ENCODE measurements at places on chromosomes 2 and 18.

DNA sequence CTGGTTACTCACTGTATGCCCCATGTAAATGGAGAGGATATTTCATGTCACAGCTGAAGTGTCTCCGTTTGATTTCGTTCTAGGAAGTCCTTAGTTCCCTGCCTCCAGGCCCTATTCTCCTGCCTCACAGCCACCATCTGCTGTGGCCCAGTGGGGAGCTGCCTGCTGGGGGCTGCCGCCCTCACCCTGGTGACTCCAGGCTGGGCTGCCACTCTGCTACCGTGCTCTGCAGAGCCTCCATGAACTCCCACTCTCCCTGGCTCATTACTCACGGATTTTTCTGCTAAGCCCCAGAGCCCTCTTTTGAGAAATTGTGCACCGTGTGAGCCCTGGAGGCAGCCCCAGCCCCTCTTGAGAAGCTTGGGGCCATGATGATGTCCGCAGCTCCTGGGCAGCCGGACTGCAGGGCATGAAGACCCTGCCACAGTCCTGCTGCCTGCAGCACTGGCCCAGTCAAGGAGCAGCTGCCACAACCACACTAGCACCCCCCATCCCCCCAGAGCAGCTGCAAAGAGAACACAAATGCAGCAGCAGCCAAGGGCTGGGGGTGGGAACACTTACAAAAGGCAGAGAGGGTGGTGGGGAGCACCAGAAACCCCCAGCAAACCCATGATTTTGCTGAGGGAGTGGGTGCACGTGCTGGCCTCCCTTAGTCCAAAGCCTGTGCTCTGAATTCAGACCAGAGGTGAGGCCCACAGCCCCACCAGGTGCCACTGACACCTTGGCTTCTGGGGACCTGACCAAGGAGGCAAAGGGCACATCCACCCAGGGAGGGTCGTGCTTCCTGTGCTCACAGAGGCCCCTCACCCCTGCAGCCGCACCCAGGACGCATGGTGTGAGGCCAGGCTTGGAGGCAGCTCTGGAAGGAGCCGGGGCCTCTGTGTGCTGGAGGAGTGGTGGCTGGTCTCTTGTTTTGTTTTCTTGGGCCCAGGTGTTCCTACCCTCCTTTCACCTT is 270.2 kb upstream of the RAB6C start:
- no peak for DNase-seq

- peak; percentile 86 for DNase-seq
These were observed 53.6 kb downstream of the CDK15 start for GRCh38 chr2:201859949-201860348.

DNA sequence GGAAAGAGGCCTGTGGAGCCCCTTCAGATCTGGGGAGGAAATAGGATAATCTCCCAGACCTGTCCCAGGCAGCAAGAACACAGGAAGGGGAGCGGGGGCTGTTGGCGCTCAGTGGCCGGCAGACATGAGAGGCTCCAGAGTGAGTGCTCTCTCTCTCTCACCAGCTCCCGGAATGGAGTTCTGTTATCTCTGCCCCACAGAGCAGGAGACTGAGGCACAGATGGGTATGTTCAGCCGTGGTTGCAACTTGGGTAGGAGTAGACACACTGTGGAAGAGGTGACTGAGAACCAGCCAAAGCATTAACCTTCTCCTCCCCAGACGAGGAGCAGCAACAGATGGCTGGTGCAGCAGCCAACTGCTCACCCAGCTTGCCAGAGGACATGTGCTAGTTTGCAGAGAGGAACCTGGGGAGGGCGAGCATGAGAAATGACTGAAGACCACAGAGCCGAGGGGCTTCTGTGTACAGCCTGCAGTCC is 82.0 kb downstream of the NRP2 start:
- no peak for DNase-seq

DNA sequence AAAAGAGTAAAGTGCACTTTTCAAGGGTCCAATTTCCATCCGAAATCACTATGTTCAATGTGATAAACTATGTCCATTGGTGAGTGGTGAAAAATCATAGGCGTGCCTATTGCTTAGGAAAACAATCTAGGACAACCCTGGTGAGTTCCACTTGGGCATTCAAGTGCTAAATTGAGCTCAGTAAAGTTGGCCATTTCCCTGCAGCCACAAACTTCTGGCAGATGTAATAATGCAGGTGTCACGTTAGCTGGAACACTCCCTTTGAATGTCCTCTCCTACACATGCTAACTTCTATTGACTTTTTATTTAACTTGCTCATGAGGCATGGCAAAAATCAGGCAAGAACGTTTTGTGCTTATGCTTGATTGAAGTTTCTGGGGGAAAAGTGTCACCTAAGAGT is 67.1 kb downstream of the CPS1 start:
- no peak for DNase-seq

DNA sequence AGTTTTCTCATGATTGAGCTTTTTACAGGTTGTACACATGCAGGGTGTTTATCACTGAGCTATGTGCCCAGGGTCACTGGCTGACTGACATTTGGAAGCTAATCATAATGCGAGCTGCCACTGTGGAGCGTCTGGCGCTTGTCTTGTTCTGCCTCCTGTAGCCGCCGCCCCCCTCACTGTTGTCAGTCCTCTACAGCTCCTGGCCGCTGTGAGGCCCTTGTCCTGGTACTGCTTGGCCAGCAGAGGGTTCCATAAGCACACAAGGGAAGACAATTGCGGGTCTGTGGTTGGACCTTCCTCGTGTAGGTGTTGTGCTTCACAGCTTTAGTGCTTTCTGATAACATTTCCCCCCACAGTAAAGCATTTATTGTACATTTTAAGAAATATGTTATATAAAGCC is 105.6 kb upstream of the LDLRAD4 start:
- peak; percentile 66 for DNase-seq

DNA sequence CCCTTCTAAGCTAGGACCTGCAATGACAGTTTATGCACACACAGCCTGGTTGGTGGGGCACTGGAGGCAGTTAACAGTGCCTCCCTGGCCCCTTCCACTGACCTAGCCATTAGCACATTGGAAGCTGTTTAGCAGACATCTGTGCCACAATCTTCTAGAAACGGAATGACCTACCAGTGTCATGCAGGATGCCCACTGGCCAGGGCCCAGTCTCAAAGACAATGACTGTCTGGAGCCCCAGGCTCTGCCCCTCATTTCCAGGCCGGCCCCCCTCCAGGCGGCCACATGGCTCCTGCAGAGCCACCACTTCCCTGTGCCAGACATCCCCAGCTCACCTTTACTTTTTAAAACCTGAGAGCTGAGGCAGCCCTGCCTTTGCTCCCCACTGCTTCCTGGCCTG is 123.5 kb upstream of the CAPN13 start:
- DNase-seq = no peak

- DNase-seq = peak; percentile 9
These were observed 23.2 kb upstream of the IMP4 start for GRCh38 chr2:130319536-130319935.

- no peak for DNase-seq
These were observed 21.0 kb upstream of the CTLA4 start for GRCh38 chr2:203846490-203847105.

DNA sequence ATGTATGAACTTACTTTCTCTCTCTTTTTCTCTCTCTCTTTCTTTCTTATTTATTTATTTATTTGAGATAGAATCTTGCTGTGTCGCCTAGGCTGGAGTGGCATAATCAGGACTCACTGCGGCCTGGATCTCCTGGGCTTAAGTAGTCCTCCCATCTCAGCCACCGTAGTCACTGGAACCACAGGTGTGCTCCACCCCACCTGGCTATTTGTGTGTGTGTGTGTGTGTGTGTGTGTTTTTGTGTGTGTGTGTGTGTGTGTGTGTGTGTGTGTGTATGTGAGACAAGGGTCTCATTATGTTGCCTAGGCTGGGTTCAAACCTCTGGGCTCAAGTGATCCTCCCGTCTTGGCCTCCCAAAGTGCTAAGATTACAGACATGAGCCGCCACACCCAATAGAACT is 64.3 kb downstream of the KIAA1328 start:
- no peak for DNase-seq

GRCh38 chr2:41698678-41699422 is 349.0 kb upstream of the PKDCC start:
- DNase-seq = peak; percentile 1

DNA sequence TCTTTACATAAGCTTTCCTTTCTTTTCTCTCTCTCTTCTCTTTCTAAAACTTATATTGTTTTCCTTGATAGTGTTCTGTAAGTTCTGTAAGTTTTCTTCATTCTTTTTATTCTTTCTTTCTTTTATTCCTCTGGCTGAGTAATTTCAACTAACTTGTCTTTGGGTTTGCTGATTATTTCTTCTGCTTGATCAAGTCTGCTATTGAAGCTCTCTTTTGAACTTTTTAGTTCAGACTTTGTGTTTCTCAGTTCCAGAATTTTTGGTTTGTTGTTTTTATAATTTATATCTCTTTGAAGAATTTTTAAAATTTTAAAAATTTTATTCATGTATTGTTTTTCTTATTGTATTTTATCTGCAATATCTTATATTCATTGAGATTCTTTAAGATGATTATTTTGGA is 795.8 kb upstream of the SALL3 start:
- no peak for DNase-seq

GRCh38 chr2:102355526-102356380 is at the start of gene IL18R1:
IL18R1 (plus strand) TSS chr2:102355796; CDS start chr2:102362661, 6,865 bp downstream.
- DNase-seq = peak; percentile 72

DNA sequence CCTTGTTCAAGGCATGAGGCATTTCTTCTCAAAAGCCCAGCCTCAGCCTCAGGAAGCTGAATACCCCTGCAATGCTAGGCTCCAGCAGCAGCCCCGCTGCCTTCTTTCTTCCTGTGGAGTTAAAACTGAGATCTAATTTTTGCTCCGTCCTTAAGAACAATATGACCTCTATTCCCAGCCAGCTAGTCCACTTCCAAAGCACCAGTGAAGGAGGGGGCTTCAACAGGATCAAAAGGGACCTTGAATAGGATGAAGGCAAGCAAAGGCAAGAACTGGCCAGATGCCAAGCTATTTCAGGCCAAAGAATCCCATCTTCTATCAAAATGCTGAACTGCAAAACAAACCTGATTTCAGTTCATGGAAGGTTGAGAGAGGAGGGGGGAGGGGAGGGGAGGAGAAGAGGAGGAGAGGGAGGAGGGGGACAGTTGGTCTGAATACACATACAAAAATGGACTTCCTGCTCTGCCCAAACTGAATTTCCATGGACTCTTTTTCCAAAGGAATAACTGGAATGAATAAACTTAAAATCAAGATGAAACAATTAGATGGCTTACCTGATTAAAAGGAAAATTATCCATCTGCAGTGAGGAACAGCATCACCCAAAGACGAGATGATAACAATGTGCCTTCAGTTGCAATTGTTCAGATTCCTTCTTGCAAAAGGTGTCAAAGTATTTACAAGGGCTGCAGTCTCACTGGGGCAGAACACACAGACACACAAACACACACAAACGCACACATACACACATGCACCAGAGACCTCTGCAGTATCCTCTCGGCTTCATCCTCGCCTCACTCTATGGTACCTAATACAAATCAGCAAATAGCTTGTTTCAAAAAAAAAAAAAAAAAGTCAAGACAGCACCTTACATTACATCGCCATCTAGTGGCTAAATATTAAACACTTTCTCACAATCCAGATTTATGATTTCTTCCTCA is at the start of gene SCN1A:
SCN1A (minus strand) TSS at position 804 of the 939 bp plus-strand sequence. CDS start 54,399 bp downstream, outside the sequence.
- peak; percentile 70 for DNase-seq

GRCh38 chr2:18243816-18244215 is 316.6 kb downstream of the RDH14 start:
- no peak for DNase-seq

GRCh38 chr18:22839340-22839821 is 93.7 kb upstream of the RBBP8 start:
- DNase-seq = no peak

DNA sequence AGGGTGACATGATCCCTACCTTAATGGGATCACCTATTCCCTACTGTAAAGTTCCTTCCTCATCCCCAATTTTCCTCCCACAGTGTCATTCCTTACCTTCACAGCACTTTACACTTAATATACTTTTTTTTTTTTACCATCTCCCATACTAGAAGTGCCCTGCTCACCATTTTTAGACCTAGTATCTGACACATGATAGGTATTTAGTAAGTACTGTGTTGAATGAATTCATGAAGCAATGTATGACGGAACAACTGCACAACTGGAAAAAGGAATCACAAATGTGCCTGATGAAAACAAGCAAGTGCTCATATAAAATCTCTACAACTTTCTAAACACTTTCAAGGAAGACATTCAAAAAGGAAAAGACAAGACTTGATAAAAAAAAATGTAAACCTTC is 77.0 kb upstream of the ST8SIA5 start:
- DNase-seq = no peak

- DNase-seq = no peak
These were observed 11.9 kb downstream of the PIK3C3 start for GRCh38 chr18:41966943-41967342.

DNA sequence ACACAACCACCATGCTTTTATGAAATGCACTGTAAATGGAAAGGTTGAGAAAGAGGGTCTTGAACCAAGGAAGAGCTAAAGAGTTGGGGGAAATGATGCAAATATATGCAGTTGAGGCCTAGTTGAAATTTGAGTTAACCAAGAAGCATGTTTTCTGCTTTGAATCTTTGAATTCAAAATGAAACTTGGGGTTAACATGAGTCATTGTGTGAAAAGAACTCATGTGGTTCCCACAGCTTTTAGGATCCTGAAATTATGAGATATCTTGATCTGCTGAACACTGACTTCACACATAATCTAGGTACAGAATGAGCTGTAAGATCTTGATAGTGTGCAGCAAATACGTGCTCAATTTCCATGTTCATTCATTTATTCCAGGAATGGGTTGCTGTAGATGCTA is 422.9 kb upstream of the TRIB2 start:
- DNase-seq = no peak

GRCh38 chr2:68118816-68119215 is 38.9 kb upstream of the PNO1 start:
- DNase-seq = no peak

GRCh38 chr18:48504819-48505218 is 34.0 kb upstream of the CTIF start:
- DNase-seq = no peak

DNA sequence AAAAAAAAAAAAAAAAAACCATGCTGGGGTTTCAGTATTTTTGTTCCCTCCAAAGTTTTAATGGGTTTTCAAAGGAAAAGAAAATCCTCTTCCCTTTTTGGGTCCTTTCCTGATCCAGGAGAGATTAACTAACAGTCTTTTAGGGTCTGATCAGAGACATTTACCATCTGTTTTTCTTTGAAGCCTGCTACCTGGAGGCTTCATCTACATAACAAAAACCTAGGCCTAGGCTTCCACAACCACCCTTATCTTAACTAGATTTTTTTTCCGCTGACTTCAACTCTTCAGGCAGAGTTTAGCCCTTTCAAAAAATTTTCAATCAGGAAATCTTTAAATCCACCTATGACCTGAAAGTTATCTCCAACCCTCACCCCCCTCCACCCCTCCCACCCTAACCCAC is 154.7 kb downstream of the MBD2 start:
- no peak for DNase-seq
